T-helper 17 cell (primary cell): ENCODE measurements at places on chromosomes 3 and 15.
A peak's percentile ranks its signal among the peaks of the same experiment; 100 is the strongest.

DNA sequence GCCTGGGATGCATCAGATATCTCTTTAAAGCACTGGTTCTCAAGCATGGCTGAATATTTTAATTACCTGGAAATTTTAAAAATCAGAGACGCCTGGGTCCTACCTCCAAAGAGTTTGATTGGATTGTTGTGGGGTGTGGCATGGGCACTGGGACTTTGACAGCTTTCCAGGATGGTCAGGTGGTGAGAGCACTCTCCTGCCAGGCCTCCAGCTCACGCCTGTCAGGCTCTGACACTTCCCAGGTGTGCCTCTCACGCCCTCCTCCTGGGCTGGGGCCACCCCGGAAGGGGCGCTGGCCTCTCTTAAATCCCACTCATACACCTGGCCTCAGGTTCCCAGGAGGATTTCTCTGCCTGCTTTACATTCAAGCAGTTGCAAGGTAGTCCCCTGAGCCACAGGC is 48.5 kb downstream of the AMOTL2 start:
- H3K27me3 ChIP-seq: peaks cover 58% of the 10 kb centered on the region
- H3K27ac ChIP-seq: no peak overlapping the region
- no peak overlapping the region for H3K4me3 ChIP-seq
- H3K36me3 ChIP-seq: peaks cover 2% of the 10 kb centered on the region

- no peaks in the 10 kb centered on the region for H3K4me1 ChIP-seq
- DNase-seq: no peak
- no peaks in the 10 kb centered on the region for H3K36me3 ChIP-seq
- no peak overlapping the region for H3K4me3 ChIP-seq
- H3K27ac ChIP-seq: no peak overlapping the region
- peaks cover 26% of the 10 kb centered on the region for H3K27me3 ChIP-seq
Measured at GRCh38 chr15:53197426-53197839, 407.3 kb upstream of the ONECUT1 start.

DNA sequence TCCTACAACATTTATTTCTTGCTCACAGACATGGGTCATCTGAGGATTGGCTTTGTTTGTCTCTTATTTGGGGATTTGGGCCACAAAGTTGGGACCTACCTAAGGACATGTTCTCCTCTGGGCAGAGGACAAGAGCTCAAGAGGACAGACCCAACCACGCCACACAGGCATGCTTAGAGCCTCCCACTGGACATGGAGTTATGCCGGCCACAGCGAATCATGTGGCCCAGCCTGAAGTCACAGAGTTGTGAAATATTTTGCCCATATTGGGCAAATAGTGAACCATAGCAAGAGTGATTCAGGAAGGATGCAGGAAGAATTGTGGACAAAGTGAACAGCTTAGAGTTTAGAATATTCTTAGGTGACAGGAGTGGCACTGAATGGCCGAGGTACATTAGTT is 9.9 kb downstream of the TRAK1 start:
- no peak for DNase-seq
- H3K36me3 ChIP-seq: no peaks in the 10 kb centered on the region
- no peak overlapping the region for H3K27ac ChIP-seq
- no peaks in the 10 kb centered on the region for H3K27me3 ChIP-seq

DNA sequence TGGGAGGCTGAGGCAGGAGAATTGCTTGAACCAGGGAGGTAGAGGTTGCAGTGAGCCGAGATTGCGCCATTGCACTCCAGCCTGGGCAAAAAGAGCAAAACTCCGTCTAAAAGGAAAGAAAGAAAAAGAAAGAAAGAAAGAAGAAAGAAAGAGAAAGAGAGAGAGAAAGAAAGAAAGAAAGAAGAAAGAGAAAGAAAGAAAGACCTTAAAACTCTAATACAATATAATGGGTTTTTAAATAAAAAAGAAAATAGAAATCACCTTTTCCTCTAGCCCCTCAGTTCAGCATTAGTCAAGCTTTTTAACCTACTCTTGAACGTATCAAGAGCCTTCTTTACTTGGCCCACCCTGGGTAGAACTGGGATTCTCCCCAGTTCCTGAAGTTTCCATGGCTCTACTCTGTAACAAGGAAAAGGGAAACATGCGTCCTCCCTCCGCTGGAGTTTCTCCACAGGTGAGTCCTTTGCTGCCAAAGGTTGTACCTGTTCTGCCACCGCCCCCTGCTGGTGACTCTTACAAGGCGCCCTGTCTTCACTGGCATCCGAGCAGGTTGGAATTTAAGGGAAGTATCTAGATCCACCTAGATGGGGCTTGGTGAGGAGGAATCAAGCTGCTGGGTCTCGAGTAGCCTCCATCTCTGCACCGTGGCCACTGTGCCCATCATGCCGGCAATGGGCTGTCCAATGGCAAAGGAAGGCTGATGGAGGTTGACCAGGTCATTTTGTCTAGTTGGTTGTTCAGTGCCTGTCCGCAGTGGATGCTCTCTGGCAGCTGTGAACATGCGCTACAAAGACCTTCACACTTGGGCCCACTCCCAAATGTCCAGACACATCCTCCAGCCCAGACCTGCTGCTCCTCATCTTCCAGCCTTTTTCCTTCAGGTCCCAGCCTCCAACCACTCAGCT is 20.6 kb upstream of the EPHB3 start:
- no peaks in the 10 kb centered on the region for H3K36me3 ChIP-seq
- H3K27me3 ChIP-seq: peaks cover 39% of the 10 kb centered on the region
- no peak overlapping the region for H3K27ac ChIP-seq
- DNase-seq: peak; percentile 68
- H3K4me1 ChIP-seq: peaks cover 16% of the 10 kb centered on the region

GRCh38 chr15:36917411-36918267 is 182.7 kb downstream of the MEIS2 start:
- H3K36me3 ChIP-seq: no peaks in the 10 kb centered on the region
- no peak overlapping the region for H3K27ac ChIP-seq
- no peak for DNase-seq

DNA sequence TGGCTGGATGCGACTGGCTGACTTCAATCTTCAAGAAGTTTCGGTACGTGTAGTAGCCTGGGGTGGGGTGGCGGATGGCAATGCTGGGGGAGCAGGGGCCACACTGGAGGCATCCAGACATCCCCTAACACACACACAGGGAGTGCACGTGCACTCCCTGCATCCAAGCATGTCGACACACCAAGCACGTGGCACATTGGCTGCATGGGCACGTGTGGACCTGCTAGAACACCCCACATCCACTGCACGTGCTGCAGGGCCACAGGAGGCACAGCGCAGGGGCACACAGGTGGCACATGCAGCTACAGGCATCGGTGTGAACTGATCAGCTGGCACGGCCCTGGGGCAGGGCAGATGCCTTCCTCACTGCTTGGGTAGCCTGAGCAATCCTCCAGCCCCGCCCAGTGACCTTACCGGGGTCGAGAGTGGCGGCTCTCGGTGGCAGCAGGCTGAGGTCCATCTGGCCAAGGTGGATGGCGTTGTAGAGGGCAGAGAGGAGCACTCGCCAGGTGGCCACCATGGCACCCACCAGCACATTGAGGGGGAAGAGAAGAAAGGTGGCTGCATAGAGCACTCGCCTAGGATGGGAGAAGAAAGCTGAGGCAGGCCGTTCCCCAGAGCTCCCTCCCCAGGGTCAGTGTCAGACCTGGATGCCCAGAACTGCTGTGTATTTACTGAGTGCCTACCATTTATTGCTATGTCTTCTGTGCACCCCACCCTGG is 7.5 kb downstream of the ISLR start:
- no peak for DNase-seq
- H3K27me3 ChIP-seq: peaks cover 58% of the 10 kb centered on the region
- H3K4me3 ChIP-seq: no peak overlapping the region
- no peaks in the 10 kb centered on the region for H3K36me3 ChIP-seq
- peaks cover 6% of the 10 kb centered on the region for H3K4me1 ChIP-seq
